ENCODE measurements at places on chromosomes 5 and 9.

DNA sequence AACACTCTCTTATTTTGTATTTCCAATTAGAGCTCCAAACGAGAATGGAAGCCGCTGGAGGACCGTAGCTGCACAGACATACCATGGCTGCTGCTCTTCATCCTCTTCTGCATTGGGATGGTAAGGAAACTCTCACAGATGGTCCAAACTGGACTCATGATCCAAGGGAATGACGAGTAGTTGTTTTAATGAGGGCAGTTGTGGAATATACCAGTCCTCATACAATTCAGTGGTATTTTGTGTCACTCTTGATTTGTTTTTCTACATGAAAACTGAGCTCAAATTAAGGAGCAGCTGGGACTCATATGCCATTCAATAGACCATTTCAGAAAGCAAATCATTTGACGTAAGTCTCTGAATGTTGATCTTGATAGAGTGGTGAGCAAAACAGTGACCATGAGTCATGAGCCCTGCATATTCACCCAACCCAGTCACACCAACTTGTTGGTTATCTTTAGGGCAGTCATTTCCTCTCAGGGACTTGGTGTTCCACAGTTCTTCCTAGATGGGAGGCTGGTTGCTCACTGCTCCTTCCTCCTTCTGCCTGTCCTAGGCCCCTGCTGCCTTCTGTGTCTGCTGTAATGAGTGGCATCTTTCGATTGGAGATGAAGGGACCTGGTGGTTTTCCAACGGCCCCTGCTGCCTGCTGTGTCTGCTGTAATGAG lies 54.9 kb downstream of the SLC44A1 start:
- peak; percentile 56 for DNase-seq
- peak overlapping the region; percentile 56 for H3K27ac ChIP-seq
- no peaks in the 10 kb centered on the region for H3K36me3 ChIP-seq
- no peak overlapping the region for H3K4me3 ChIP-seq

GRCh38 chr5:54700986-54701578 lies 183.5 kb downstream of the SNX18 start:
- H3K27ac ChIP-seq = peak overlapping the region; percentile 90
- peak; percentile 100 for DNase-seq
- H3K4me1 ChIP-seq = peaks cover 44% of the 10 kb centered on the region

DNA sequence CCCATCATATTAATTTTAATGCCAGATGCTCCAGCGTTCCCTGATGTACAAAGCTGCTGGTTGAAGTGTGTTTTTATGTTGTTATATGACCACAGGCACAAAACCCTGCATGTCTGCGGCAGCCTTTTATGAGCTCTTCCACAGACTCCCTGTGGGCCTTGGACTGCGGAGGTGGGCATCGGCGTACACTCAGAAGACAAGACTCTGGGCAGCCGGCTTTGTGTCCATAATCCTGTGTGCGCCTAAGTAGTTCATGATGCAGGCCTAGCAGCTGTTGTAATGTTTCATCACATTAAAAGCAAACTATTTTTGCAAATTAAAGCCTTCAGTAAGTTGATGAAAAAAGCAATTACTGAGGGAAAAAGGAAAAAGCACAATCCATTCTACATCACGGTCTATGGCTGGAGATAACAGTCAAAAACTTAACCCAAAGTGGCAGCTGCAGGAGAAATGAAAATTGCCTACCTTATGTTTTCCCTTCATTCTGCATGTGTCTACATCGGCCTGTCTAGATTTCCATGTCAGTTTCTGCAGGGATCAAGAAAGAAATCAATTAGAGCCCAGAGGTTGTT lies 78.8 kb downstream of the SEMA6A start:
- H3K36me3 ChIP-seq = no peaks in the 10 kb centered on the region
- H3K4me1 ChIP-seq = no peaks in the 10 kb centered on the region
- no peak overlapping the region for H3K4me3 ChIP-seq
- peaks cover 29% of the 10 kb centered on the region for H3K27me3 ChIP-seq

- no peak for DNase-seq
- no peak overlapping the region for H3K4me3 ChIP-seq
- H3K4me1 ChIP-seq = no peaks in the 10 kb centered on the region
- H3K36me3 ChIP-seq = no peaks in the 10 kb centered on the region
Measured at GRCh38 chr9:79377339-79377855, 194.4 kb upstream of the TLE4 start.

GRCh38 chr5:156825688-156826087 lies 24.4 kb upstream of the PPP1R2B start:
- H3K4me1 ChIP-seq = no peaks in the 10 kb centered on the region
- no peak overlapping the region for H3K4me3 ChIP-seq
- H3K27ac ChIP-seq = no peak overlapping the region
- H3K27me3 ChIP-seq = peaks cover 3% of the 10 kb centered on the region

DNA sequence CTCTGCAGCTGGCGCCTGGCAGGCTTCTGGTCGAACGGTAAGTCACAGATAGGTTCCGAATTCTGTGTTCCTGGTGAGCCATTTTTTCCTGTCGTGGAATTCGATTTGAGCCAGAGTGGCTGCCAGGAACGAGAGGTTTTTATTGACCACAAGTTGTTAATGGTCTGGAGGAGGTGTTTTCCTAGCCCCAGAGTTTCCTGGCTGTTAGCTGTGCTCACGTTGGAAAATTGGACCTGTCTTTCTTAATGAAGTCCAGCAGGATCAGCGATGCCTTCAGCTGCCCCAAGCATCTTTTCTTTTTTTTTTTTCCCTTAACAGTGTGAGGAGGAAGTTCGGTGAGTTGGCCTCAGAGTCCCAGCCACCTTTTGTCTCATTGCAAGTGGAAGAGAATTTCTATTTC lies 62.9 kb downstream of the COL5A1 start:
- no peak overlapping the region for H3K4me3 ChIP-seq
- no peaks in the 10 kb centered on the region for H3K36me3 ChIP-seq
- DNase-seq = no peak
- H3K4me1 ChIP-seq = no peaks in the 10 kb centered on the region

DNA sequence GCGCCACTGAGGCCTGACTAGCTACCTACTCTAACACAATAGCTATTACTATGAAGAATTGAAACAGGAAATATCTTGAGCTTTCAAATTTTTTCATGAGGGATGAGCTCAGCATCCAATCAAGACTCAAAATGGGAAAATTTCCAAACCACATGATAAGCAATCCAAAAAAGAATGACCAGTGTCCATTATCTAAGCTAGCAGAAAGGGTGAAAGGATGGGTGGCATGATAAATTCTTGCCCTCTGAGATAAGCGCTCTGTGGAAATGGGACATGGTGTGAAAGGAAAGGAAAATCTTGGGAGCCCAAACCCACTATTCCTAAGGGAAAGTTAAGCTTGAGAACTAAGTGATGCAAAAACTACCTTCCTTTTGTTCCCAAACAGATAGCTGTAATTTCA lies 170.2 kb upstream of the NREP start:
- H3K27me3 ChIP-seq = no peaks in the 10 kb centered on the region
- no peaks in the 10 kb centered on the region for H3K4me1 ChIP-seq
- no peaks in the 10 kb centered on the region for H3K36me3 ChIP-seq
- H3K27ac ChIP-seq = no peak overlapping the region
- no peak overlapping the region for H3K4me3 ChIP-seq
- DNase-seq = no peak

DNA sequence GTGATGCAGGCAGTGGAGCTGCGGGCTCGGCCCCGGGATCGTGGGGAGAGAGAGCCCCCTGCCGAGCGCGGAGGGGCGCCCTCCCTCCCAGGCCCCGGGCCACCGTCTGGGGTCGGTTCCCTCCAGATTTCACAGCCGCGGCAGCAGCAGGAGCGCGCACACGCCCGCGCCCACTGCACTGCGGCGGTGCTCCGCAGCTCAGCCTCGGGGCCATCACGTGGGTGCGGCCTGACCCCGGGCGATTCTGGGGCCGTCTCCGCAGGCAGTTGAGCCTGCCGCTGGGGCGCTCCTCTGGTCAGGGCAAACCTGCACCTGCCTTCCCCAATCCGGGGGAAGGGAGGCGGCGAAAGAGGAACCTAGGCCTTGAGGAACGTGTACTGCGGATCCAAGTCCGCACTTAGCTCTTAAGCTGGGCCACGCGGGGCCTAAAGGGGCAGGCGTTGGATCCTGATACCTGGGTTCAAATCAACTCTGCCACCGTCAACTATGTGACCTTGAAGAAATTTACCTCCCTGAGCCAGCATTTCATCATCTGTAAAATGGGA lies 9.4 kb upstream of the DELE1 start:
- no peaks in the 10 kb centered on the region for H3K27me3 ChIP-seq
- H3K4me3 ChIP-seq = no peak overlapping the region
- no peak for DNase-seq
- 0 out of 2 replicates have a peak, but pooled peaks cover 8% of the 10 kb centered on the region for H3K4me1 ChIP-seq
- H3K27ac ChIP-seq = no peak overlapping the region

- H3K27me3 ChIP-seq = no peaks in the 10 kb centered on the region
- H3K36me3 ChIP-seq = peaks cover 20% of the 10 kb centered on the region
- no peak for DNase-seq
Measured at GRCh38 chr9:132656299-132656698, 13.5 kb downstream of the DDX31 start.

- H3K27me3 ChIP-seq = peaks cover 13% of the 10 kb centered on the region
- DNase-seq = no peak
- no peak overlapping the region for H3K4me3 ChIP-seq
- H3K36me3 ChIP-seq = no peaks in the 10 kb centered on the region
- no peaks in the 10 kb centered on the region for H3K4me1 ChIP-seq
Measured at GRCh38 chr5:32574540-32575175, 10.7 kb upstream of the SUB1 start.

DNA sequence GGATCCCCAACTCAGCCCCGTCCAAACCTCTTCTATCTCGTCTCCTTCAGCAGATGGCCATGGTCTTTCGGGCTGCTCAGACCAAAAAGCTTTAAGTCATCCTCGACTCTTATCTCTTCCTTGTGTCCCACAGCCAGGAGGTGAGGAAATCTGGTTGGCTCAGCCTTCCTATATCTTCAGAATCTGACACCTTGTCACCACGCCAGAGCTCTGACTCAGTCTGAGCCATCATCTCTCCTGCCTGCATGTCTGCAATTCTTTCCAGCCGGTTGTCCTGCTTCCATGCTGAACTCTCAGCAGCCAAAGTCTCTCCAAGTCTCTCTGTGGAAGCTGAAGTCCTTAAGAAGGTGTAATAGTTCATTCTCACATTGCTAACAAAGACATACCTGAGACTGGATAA lies 419.3 kb upstream of the ADAMTS16 start:
- peaks cover 3% of the 10 kb centered on the region for H3K27me3 ChIP-seq
- H3K4me1 ChIP-seq = no peaks in the 10 kb centered on the region
- no peak for DNase-seq
- no peaks in the 10 kb centered on the region for H3K36me3 ChIP-seq

- H3K4me3 ChIP-seq = no peak overlapping the region
- H3K27me3 ChIP-seq = no peaks in the 10 kb centered on the region
- H3K36me3 ChIP-seq = no peaks in the 10 kb centered on the region
- no peak for DNase-seq
Measured at GRCh38 chr9:16112116-16112515, 559.3 kb downstream of the CCDC171 start.

DNA sequence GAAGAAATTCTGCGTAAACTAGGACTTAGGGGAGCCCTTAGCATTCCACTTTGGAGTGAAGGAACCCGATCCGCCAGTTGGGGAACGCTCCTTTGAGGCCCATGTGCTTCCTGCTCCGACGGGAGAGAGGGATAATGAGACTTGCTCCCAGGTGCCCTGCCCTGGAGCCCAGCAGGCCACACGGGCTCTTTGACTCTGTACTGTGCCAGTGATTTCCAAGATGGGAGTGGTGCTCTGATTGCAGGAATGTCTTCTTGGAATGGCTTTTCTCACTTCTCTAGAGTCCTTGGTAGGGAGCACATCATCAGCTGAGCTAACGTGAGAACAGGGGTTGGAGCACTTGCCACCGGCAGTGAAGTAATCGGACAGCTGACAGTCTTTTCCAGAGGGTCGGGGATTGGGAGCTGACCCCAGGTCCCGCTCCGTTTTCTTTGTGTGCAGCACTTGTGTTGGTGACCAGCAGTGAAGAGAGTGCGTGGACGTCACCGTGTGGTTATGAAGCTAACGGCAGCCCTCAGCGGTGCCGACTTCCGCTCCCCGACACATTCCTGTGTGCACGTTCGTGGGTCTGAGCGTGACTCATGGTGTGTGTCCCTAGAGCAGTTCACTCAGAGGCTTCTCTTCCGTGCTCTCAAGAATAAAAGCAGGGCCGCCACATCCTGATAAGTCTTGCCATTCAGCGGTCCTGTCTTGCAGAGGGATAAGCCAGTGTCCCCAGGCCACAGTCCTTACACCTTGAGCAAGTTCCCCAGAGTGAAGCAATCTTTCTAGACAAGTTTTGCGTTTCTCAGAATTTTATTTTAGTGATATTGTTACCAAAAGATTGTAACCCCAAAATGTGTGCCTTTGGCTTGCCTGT lies 25.6 kb downstream of the ABL1 start:
- no peaks in the 10 kb centered on the region for H3K27me3 ChIP-seq
- no peak overlapping the region for H3K27ac ChIP-seq
- H3K4me3 ChIP-seq = no peak overlapping the region
- no peaks in the 10 kb centered on the region for H3K4me1 ChIP-seq

DNA sequence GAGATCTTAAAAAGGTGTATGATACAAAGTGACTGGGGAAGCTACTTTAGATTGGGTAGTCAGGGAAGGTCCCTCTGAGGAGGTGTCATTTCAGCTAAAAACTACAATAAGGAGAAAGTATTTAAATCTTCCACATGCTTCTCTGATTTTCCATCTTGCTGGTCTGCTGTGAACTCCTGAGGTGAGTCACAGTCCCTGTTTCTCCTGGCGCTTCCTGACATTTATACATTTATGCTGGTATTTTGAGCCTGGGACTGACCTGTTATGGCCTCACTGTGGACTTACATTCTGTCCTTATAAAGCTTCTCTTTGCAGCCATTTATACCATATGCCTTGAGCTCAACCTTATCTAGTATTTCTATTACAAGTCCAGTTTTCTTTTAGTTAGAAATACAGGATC lies 95.1 kb downstream of the MED27 start:
- no peak overlapping the region for H3K4me3 ChIP-seq
- no peak overlapping the region for H3K27ac ChIP-seq
- H3K27me3 ChIP-seq = no peaks in the 10 kb centered on the region
- no peak for DNase-seq

DNA sequence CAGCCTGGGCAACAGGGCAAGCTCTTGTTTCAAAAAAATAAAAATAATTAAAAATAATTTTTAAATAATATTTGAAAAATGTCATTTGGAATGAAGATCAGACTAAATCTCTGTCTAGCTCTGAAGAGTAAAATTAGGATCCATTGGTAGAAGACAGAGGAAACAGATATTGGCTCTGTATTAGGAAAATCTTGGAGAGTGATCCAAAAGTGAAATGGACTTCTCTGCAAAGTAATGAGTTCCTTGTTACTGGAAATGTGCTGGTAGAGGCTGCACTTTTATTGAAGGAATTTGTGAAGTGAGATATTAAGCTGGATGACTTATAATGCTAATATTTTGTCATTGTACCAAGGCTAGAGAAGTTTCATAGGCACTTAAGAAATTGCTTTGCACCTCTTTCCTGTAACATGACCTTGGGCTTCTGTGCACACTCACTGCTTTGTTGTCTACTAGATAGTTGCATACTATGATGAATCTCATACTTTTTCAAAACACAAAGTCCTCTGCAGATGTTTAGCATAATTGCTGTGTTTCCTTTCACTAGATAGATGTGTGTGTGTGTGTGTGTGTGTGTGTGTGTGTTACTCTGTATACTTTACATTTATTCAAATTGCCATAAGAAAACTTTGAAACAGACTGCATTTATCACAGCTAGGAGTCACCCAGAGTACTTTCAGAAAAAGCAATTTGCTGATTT lies 13.1 kb downstream of the THBS4 start:
- no peak for DNase-seq
- H3K4me1 ChIP-seq = no peaks in the 10 kb centered on the region
- H3K36me3 ChIP-seq = no peaks in the 10 kb centered on the region
- no peak overlapping the region for H3K27ac ChIP-seq

GRCh38 chr9:114273461-114273881 lies 49.4 kb upstream of the ORM1 start:
- no peak overlapping the region for H3K4me3 ChIP-seq
- peaks cover 18% of the 10 kb centered on the region for H3K4me1 ChIP-seq
- H3K27ac ChIP-seq = no peak overlapping the region
- H3K36me3 ChIP-seq = no peaks in the 10 kb centered on the region
